ENCODE measurements at places on chromosomes 4 and X. TPM values are rescaled to one million over a fixed set of nuclear protein-coding genes. Genes with fewer than 3 reads are reported as not detected.

The HDAC8 gene
- total RNA-seq, result 48.1 TPM

DNA sequence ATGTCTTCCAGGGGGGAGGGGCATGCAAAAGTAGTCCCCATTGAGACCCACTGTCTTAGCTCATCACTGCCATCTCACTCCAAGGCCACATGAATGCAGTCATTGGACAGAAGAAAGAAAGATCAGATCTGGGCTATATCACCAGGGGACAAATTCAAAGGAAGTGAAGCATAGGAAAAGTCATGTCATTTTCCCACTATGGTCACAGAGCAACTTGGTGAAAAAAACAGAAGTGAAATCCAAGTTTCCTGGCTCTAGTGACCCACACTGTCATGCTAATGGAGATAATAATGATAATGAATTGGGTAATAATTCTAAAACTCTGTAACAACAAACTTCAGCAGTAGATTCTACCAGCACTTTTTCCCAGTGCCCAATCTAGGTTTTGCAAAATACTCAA is 9.9 kb downstream of the LHFPL1 start:
- no peaks in the 10 kb centered on the region for H3K4me1 ChIP-seq
- H3K36me3 ChIP-seq, result no peaks in the 10 kb centered on the region
- no peak overlapping the region for H3K4me3 ChIP-seq
- H3K27ac ChIP-seq, result no peak overlapping the region

DNA sequence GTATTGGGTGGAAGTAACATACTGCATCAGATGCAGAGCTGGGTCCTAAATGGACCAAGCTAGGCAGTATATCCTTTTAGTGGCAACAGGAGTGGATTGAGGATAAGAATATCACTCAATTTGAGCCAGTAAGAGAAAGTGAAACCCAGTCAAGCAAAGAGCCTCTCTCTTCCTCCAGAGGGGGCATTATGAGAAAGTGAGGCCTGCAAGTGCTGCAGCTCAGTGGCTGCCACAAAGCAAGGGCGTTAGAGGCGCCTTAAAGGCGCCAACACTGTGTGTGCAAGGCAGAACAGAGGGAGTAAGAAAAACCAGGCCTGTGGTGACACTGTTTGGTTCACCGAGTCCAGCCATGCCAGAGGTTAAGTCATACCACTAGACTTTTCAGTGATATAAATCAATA is 17.5 kb downstream of the STX18 start:
- peak overlapping the region; percentile 17 for H3K27ac ChIP-seq
- no peaks in the 10 kb centered on the region for H3K36me3 ChIP-seq
- DNase-seq, result peak; percentile 84
- H3K4me1 ChIP-seq, result no peaks in the 10 kb centered on the region

DNA sequence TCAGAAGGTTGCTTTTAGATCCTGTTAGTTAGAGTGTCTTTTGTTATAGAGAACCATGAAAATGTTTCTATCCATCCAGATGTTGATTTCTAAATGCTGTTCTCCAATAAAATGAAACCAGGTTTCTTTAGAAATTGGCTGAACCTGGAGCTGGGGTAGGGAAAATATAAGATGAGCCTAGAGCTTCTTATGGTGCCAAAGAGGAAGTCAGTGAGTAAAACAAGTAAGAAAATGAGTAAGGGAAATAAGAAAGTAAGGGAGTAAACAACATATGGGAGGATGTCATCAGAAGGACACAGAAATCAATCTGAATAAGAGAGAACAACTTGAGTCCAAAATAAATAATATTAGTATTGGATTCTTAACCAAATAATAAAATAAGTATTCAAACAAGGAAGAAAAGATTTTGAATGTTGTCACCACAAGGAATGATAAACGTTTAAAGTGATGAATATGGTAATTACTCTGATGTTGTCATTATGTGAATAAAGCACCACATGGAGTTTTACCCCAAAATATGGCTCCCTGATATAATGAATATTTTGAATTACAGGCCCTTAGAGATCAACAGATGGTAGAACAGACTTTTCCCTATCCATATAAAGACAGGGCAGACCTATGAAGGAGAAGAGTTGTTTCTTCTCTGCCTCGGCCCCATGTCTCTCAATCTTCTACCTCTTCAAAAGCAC is 506.1 kb downstream of the IL15 start:
- H3K27me3 ChIP-seq, result no peaks in the 10 kb centered on the region
- H3K4me3 ChIP-seq, result no peak overlapping the region
- H3K36me3 ChIP-seq, result no peaks in the 10 kb centered on the region
- no peak overlapping the region for H3K27ac ChIP-seq

GRCh38 chr4:83109480-83110222 is 4.9 kb downstream of the PLAC8 start:
- H3K36me3 ChIP-seq, result peaks cover 7% of the 10 kb centered on the region
- peak overlapping the region; percentile 94 for H3K27ac ChIP-seq
- peak overlapping the region; percentile 54 for H3K4me3 ChIP-seq
- no peaks in the 10 kb centered on the region for H3K27me3 ChIP-seq
- peak; percentile 91 for DNase-seq
- peaks cover 87% of the 10 kb centered on the region for H3K4me1 ChIP-seq

DNA sequence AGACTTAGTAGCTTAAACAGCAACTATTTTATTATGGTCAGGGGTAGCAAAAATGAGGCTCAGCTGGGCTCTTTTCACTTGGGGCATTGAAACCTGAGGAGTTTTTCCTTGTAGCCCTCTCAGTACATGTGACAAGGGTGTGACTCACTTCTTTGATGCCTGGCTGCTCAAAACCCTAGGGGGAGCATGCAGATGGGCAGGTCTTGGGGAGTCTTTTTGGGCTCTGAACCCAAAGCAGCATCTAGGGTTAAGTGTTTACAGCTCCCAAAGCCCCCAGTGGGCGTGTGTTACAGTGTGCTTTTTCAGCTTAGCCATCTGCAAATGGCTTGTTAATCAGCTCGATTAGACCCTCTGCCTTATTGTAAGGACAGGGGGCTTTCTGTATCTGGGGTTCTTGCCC is 1752.7 kb downstream of the PCDH7 start:
- DNase-seq, result peak; percentile 34
- no peaks in the 10 kb centered on the region for H3K36me3 ChIP-seq
- H3K27ac ChIP-seq, result no peak overlapping the region
- H3K4me1 ChIP-seq, result no peaks in the 10 kb centered on the region
- H3K4me3 ChIP-seq, result no peak overlapping the region
- no peaks in the 10 kb centered on the region for H3K27me3 ChIP-seq

GRCh38 chr4:7769396-7770223 is 170.1 kb downstream of the AFAP1 start:
- H3K4me1 ChIP-seq, result peaks cover 16% of the 10 kb centered on the region
- no peak overlapping the region for H3K4me3 ChIP-seq
- no peaks in the 10 kb centered on the region for H3K27me3 ChIP-seq
- H3K27ac ChIP-seq, result no peak overlapping the region
- peak; percentile 62 for DNase-seq

The FRAS1 gene
- 1.9 TPM for total RNA-seq

- H3K27me3 ChIP-seq, result no peaks in the 10 kb centered on the region
- no peak overlapping the region for H3K4me3 ChIP-seq
- DNase-seq, result no peak
- peaks cover 9% of the 10 kb centered on the region for H3K4me1 ChIP-seq
Observed at GRCh38 chrX:23759821-23760220, 16.7 kb upstream of the ACOT9 start.

- no peaks in the 10 kb centered on the region for H3K27me3 ChIP-seq
- H3K27ac ChIP-seq, result no peak overlapping the region
- no peaks in the 10 kb centered on the region for H3K4me1 ChIP-seq
- DNase-seq, result no peak
Observed at GRCh38 chr4:7110546-7110945, 42.7 kb upstream of the GRPEL1 start.

The JAKMIP1 gene
- total RNA-seq, result 3.1 TPM

The REST gene
- total RNA-seq, result 45.4 TPM

- H3K4me3 ChIP-seq, result no peak overlapping the region
- H3K27me3 ChIP-seq, result no peaks in the 10 kb centered on the region
- H3K36me3 ChIP-seq, result no peaks in the 10 kb centered on the region
- H3K27ac ChIP-seq, result no peak overlapping the region
- DNase-seq, result no peak
Observed at GRCh38 chrX:133269168-133269567, 51.0 kb upstream of the TFDP3 start.

DNA sequence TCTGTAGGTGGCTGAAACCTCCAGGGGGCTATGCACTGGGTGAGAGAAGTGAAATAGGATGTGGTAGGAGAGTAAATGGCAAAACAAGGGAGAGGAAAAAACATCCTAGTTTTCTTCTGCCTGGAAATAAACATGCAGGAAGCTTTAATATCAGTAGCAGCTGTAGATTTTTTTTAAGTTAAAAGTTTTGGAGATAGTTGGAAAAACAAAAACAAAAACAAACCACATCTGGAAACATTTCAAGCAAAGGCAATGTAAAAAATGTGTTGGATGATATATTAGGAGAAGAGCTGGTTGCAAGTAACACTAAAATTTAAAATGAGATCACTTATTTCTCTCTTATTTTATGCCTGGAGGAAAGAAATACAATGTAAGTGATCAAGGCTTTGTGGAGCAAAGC is 388.0 kb downstream of the SPRY1 start:
- no peak overlapping the region for H3K27ac ChIP-seq
- H3K4me1 ChIP-seq, result no peaks in the 10 kb centered on the region
- no peaks in the 10 kb centered on the region for H3K27me3 ChIP-seq
- H3K4me3 ChIP-seq, result no peak overlapping the region

The PHF8 gene
- 53.5 TPM for total RNA-seq

The SULT1E1 gene
- not detected for total RNA-seq

DNA sequence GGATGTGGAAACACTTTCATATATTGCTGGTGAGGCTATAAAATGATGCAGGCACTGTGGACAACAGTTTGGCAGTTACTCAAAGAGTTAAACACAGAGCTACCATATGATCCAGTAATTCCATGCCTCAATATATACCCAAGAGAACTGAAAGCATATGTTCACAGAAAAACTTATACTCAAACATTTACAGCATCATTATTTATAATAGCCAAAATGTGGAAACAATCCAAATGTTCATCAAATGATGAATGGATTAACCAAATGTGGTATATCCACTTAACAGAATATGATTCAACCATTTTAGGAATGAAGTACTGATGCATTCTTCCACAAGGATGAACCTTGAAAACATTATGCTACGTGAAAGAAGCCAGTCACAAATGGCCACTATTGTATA is 603.8 kb downstream of the IQCM start:
- no peaks in the 10 kb centered on the region for H3K4me1 ChIP-seq
- H3K27ac ChIP-seq, result no peak overlapping the region
- no peak overlapping the region for H3K4me3 ChIP-seq
- H3K36me3 ChIP-seq, result no peaks in the 10 kb centered on the region
- no peak for DNase-seq

GRCh38 chr4:119626420-119626819 is 2.2 kb downstream of the PDE5A start:
- H3K27ac ChIP-seq, result peak overlapping the region; percentile 77
- H3K4me1 ChIP-seq, result peaks cover 32% of the 10 kb centered on the region
- H3K36me3 ChIP-seq, result no peaks in the 10 kb centered on the region
- peak overlapping the region; percentile 76 for H3K4me3 ChIP-seq
- DNase-seq, result no peak

DNA sequence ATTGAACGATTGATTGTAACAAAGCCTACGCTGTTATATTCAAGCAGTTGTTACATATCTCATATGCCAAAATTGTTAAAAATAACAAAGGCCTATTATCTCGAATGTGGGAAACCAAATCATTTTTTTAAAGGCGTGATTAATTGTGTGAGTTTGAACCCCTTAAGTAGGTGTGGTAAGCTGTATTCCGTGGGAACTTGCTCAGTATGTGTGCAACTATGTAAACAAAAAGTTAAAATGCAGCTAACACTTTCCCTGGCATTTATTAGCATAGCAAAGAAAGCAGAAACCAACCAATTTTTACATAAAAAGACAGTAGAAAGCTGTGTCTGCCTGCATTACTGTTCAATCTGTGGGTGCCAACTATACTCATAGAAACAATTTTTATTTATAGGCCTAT is 166.0 kb upstream of the HAND2 start:
- no peak for DNase-seq
- H3K27ac ChIP-seq, result no peak overlapping the region
- H3K4me3 ChIP-seq, result no peak overlapping the region
- H3K4me1 ChIP-seq, result no peaks in the 10 kb centered on the region

DNA sequence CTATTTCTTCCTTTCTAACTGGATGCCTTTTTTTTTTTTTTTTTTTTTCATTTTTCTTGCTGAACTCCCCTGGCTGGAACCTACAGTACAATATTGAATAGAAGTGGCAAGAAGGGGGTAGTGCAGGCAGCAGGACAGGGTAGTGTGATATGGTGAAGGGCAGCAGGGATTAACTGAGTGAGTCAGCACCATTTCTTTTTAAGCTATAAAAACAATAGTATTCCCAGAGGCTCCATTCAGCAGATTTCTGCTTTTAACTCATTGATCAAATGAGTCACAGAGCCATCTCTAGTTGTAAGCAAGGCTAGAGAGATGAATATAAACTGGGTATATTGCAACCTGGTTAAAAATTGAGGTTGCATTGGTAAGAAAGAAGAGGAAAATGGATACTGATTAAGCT is 53.6 kb upstream of the SETD7 start:
- H3K4me1 ChIP-seq, result no peaks in the 10 kb centered on the region
- H3K36me3 ChIP-seq, result no peaks in the 10 kb centered on the region
- H3K27me3 ChIP-seq, result no peaks in the 10 kb centered on the region
- DNase-seq, result no peak
- H3K27ac ChIP-seq, result no peak overlapping the region

The MEPE gene
- not detected for total RNA-seq

- no peak overlapping the region for H3K27ac ChIP-seq
- no peaks in the 10 kb centered on the region for H3K36me3 ChIP-seq
- no peak for DNase-seq
- H3K4me3 ChIP-seq, result no peak overlapping the region
Observed at GRCh38 chrX:132622130-132622529, 133.3 kb upstream of the MBNL3 start.

DNA sequence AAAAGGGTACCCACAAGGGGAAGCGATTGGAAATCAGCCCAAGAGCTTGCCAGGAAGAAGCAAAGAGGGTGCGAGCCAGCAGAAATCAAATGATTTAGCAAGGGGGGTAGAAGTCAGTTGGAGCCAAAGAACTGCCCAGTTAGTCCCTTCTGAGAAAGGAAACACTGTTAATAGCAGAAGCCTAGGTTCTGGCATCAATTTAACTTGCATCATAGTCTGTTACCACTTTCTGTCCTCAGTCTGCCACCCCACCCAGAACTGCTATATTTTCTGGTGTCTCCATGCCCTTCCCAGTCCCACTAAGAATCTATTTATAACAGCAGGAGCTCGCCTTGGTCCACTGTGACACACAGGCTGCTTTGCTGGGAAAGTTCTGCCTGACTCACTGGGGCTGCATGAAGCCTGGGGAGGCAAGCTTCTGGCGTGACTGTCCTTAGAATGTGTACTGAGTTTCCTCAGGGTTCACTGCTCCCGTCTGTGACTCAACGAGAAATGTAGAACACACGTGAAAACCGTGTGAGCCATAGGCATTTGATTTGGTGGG is 157.8 kb upstream of the TTC29 start:
- H3K27ac ChIP-seq, result peak overlapping the region; percentile 46
- DNase-seq, result no peak
- H3K36me3 ChIP-seq, result no peaks in the 10 kb centered on the region
- no peak overlapping the region for H3K4me3 ChIP-seq
- no peaks in the 10 kb centered on the region for H3K27me3 ChIP-seq

- H3K4me3 ChIP-seq, result no peak overlapping the region
- no peaks in the 10 kb centered on the region for H3K4me1 ChIP-seq
- no peak for DNase-seq
- H3K27ac ChIP-seq, result no peak overlapping the region
- H3K27me3 ChIP-seq, result no peaks in the 10 kb centered on the region
- H3K36me3 ChIP-seq, result peaks cover 26% of the 10 kb centered on the region
Observed at GRCh38 chr4:107666134-107666533, 53.9 kb downstream of the PAPSS1 start.

The RASL11B gene
- total RNA-seq, result 50.9 TPM
